Uterus (tissue), 4 donors: ENCODE measurements at places on chromosomes 6 and 20. TPM values are rescaled to one million over a fixed set of nuclear protein-coding genes. Genes with fewer than 3 reads are reported as not detected.
A peak's percentile ranks its signal among the peaks of the same experiment; 100 is the strongest.

TENT5A gene
- 22.9 TPM for total RNA-seq

DNA sequence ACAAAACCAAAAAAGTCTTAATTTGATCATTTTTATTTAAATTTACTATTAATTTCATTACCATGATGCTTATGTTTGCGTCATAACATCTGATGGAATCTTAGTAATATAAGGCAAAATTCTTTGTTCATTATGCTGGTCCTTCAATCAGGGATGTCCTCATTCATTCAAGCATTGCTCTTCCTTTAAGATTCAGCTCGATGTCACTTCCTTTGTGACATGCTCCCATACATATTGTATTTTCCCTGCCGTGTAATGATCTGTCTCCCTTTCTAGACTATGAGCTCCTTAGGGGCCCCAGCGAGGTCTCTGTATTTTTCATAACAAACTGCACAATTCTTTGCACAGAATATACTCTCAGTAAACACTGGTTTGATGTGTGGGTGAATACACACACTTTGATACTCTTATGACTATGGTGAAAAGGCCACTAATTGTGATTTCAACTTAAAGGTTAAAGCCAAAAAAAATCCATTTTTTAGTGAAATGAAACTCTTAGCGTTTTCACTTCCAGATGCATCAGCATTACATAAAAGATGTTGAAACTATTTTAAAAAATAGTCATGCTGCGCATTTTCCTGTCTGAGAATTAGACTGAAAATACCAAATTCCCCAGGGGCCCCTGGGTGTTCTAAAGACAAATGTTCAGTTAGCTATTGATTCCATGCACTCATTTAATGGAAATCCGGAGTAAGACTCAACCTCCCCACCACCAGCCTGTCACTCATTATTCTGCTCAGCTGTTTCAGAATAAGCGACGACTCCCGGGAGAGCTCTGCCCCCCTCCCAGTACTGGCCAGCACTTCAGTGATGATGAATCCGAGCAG is 169.7 kb downstream of the ATXN1 start:
- no peaks in the 10 kb centered on the region for H3K27me3 ChIP-seq
- no peak overlapping the region for H3K27ac ChIP-seq
- H3K36me3 ChIP-seq: no peaks in the 10 kb centered on the region
- H3K4me1 ChIP-seq: no peaks in the 10 kb centered on the region
- H3K4me3 ChIP-seq: no peak overlapping the region

DNA sequence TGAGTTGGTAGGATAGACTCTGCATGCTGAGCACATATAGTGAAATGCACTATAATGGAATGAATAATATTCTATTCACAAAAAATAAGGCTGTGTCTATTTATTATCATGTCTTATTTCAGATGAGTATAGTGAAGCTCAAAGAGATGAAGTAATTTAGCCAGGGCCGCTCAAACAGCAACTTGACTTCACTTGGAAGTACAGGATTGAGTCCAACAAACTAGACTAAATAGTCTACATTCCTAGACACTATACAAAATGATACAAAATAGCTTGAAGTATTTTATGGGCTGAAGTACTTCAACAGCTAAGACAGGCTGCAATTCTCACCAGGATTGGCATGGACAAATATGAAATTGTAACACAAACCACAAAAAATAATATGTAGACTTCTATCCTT is 144.5 kb upstream of the DST start:
- no peak overlapping the region for H3K4me3 ChIP-seq
- DNase-seq: no peak
- no peaks in the 10 kb centered on the region for H3K4me1 ChIP-seq
- no peaks in the 10 kb centered on the region for H3K27me3 ChIP-seq
- H3K36me3 ChIP-seq: no peaks in the 10 kb centered on the region

KIF25 gene
- 0.28 TPM for total RNA-seq

GRCh38 chr6:34912715-34913464 is 23.8 kb downstream of the ANKS1A start:
- H3K4me3 ChIP-seq: no peak overlapping the region
- no peak for DNase-seq
- peaks cover 3% of the 10 kb centered on the region for H3K4me1 ChIP-seq
- H3K27ac ChIP-seq: no peak overlapping the region
- H3K36me3 ChIP-seq: no peaks in the 10 kb centered on the region

GRCh38 chr6:95279616-95280015 is 297.7 kb upstream of the MANEA start:
- H3K4me1 ChIP-seq: no peaks in the 10 kb centered on the region
- no peaks in the 10 kb centered on the region for H3K36me3 ChIP-seq
- H3K27ac ChIP-seq: no peak overlapping the region
- H3K27me3 ChIP-seq: no peaks in the 10 kb centered on the region
- no peak for DNase-seq

LY6G6F gene
- not detected for total RNA-seq

DNA sequence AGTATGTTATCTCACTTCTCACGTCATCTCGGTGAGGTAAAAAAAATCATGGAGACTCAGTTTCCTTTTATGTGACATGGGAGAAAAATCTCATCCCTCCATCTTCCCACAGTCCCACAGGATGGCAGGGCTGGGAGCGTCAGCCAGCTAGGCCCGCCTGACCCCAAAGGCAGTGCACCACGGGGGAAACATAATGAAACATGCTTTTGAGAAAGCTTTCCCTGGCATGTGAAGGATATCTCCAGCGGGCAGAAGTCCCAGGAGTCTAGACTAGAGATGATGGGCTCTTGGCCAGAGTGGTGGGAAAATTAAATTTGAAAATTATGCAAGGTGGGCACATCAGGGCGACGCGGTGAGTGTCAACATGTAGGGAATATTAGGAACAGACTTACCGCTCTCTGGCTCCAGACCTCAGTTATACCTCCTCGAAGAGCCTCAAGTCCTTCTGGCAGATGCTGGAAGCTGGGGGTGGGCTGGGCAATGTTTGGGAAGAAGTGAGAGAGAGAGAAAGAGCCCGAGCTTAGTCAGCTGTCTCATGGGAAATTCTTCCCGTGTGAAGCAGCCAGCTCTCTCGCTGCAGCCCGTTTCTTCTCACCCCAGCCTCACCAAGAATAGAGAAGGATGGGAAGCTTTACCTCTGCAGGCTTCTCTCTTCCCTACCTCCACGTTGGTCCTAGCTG is 52.3 kb downstream of the MOCS1 start:
- no peaks in the 10 kb centered on the region for H3K27me3 ChIP-seq
- H3K4me3 ChIP-seq: no peak overlapping the region
- H3K36me3 ChIP-seq: no peaks in the 10 kb centered on the region
- DNase-seq: peak; percentile 40
- H3K4me1 ChIP-seq: peaks cover 6% of the 10 kb centered on the region
- H3K27ac ChIP-seq: peak overlapping the region; percentile 40

- no peak for DNase-seq
- H3K36me3 ChIP-seq: no peaks in the 10 kb centered on the region
- H3K4me1 ChIP-seq: no peaks in the 10 kb centered on the region
- H3K4me3 ChIP-seq: no peak overlapping the region
- no peaks in the 10 kb centered on the region for H3K27me3 ChIP-seq
Observed at GRCh38 chr20:6525447-6526303, 241.8 kb upstream of the BMP2 start.

GRCh38 chr20:38135651-38136420 is 29.2 kb downstream of the TGM2 start:
- H3K27me3 ChIP-seq: no peaks in the 10 kb centered on the region
- no peaks in the 10 kb centered on the region for H3K36me3 ChIP-seq
- H3K4me1 ChIP-seq: peaks cover 6% of the 10 kb centered on the region
- no peak for DNase-seq
- H3K27ac ChIP-seq: peak overlapping the region; percentile 60

LST1 gene
- 229 TPM for total RNA-seq

KCNK5 gene
- total RNA-seq: 2.9 TPM

- H3K27me3 ChIP-seq: peaks cover 5% of the 10 kb centered on the region
- H3K4me3 ChIP-seq: no peak overlapping the region
- H3K36me3 ChIP-seq: no peaks in the 10 kb centered on the region
- DNase-seq: no peak
- H3K4me1 ChIP-seq: no peaks in the 10 kb centered on the region
Observed at GRCh38 chr20:22568872-22569344, 15.5 kb downstream of the FOXA2 start.

CD24 gene
- 7.4 TPM for total RNA-seq

- no peaks in the 10 kb centered on the region for H3K36me3 ChIP-seq
- H3K27me3 ChIP-seq: no peaks in the 10 kb centered on the region
- no peaks in the 10 kb centered on the region for H3K4me1 ChIP-seq
- no peak overlapping the region for H3K4me3 ChIP-seq
- H3K27ac ChIP-seq: no peak overlapping the region
Observed at GRCh38 chr6:150491131-150491810, 108.4 kb upstream of the PLEKHG1 start.

- peaks cover 48% of the 10 kb centered on the region for H3K27me3 ChIP-seq
- DNase-seq: no peak
- no peaks in the 10 kb centered on the region for H3K4me1 ChIP-seq
- no peak overlapping the region for H3K27ac ChIP-seq
- no peaks in the 10 kb centered on the region for H3K36me3 ChIP-seq
- H3K4me3 ChIP-seq: no peak overlapping the region
Observed at GRCh38 chr6:84775751-84776150, 11.4 kb upstream of the TBX18 start.

DNA sequence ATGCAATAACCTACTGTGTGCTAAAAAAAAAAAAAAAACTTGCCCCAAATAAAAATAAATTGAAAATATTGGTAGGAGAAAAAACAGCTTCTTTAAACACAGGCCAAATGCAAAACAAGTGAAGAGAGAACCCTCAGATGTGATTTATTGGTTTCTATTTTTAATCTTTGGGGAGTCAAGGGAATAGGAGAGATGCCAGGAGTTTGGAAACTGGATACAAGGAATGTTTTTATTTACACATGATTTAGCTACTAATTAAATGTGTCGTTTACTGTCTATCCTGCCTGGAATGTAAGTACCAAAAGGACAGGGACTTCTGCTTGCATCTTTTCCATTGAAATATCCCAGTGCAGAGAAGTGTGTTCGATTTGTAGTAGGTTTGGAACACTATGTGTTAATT is 810.7 kb downstream of the MAFB start:
- DNase-seq: no peak
- no peaks in the 10 kb centered on the region for H3K27me3 ChIP-seq
- no peaks in the 10 kb centered on the region for H3K36me3 ChIP-seq
- no peak overlapping the region for H3K27ac ChIP-seq

- no peak for DNase-seq
- no peaks in the 10 kb centered on the region for H3K27me3 ChIP-seq
- H3K36me3 ChIP-seq: no peaks in the 10 kb centered on the region
- H3K4me1 ChIP-seq: peaks cover 10% of the 10 kb centered on the region
Observed at GRCh38 chr6:15493437-15494168, 169.2 kb downstream of the DTNBP1 start.

MROH8 gene
- 7.5 TPM for total RNA-seq

NHLRC1 gene
- not detected for total RNA-seq
